ENCODE measurements at places on chromosomes 5 and 9. TPM values are rescaled to one million over a fixed set of nuclear protein-coding genes. Genes with fewer than 3 reads are reported as not detected.

GRCh38 chr5:177995691-177996595 is at the start of gene PROP1:
TSS of gene PROP1 (minus strand) at chr5:177996242. CDS start at chr5:177995933, 309 bp downstream.
- no peak for DNase-seq

Gene ZNG1C
- 32.5 TPM for total RNA-seq

DNA sequence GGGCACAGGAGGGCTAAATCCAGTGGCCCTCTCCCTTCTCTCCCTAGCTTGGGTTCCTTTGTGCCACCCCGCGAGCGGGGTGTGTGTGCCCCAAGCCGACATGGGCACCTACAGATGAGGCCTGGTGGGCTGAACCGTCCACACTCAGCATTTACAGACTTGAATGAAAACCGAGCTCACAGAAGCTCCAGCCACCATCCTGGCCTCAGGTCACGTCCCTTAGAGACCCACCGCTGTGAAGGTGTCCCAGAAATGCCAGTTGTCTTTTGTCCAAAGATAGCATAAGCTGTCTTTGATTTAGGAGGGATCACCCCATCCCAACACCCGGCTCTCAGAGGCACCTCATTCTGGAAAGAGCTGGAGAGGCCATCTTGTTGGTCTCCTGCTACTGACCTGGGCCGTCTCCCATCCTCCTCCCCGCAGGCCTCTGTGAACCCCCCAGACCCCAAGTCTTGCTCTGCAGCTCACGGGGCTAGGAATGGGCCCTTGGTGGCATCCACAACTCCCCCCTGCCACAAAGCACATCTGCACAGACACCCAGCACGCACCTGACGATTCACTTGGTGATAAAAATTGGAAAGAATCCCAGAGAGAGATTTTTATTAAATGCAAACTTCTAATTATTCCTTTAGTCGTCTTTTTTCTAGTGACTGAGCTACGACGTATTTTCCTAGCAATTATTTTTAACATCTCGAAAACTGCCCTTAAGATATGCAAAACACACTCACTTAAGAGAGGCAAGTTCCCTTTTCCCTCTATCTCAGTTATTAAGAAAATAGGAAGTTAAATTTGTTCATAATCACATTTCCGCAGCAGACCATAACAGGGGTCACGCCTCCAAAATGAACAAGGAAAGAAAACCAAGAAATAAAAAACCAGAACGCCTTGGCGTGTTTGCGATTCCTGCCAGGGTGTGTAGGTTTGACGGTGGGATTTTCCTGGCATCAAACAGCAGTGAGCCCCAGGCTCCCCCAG is 80.5 kb upstream of the LMX1B start:
- DNase-seq, result no peak

GRCh38 chr9:13110766-13111417 is 168.6 kb downstream of the MPDZ start:
- DNase-seq, result no peak

- DNase-seq, result no peak
Observed at GRCh38 chr5:140609126-140609525, 23.8 kb downstream of the CD14 start.

Measured in T-cell (primary cell).